ENCODE measurements at places on chromosomes 2 and 18.

GRCh38 chr2:237739101-237739500, 59.5 kb upstream of the RBM44 start:
- no peak for DNase-seq

DNA sequence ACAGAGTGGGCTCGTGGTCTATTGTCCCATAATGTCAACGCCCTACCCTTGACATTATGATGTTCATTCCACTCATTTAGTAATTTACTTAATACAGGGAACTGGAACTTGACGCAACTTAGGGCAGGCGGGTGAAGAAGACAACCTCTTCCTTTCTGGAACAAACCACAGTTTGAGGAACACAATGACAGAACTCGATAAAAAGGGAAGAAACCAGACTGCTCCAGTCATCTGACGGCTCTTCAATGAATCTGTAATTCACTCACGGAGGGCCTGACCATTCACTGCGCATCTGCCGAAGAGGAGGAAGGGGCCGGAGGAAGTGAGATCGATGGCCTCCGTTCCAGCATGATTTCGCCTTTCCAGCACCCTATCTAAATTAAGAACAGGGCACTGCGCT, 83.2 kb downstream of the BCL2 start:
- DNase-seq, result no peak

- no peak for DNase-seq
These were observed at the start of gene PROKR1 for GRCh38 chr2:68643011-68643873. Gene PROKR1 (plus strand): TSS chr2:68643579. CDS start chr2:68645822, 2,243 bp downstream.

GRCh38 chr18:21747764-21748693, 7.4 kb downstream of the MIB1 start:
- DNase-seq, result no peak

DNA sequence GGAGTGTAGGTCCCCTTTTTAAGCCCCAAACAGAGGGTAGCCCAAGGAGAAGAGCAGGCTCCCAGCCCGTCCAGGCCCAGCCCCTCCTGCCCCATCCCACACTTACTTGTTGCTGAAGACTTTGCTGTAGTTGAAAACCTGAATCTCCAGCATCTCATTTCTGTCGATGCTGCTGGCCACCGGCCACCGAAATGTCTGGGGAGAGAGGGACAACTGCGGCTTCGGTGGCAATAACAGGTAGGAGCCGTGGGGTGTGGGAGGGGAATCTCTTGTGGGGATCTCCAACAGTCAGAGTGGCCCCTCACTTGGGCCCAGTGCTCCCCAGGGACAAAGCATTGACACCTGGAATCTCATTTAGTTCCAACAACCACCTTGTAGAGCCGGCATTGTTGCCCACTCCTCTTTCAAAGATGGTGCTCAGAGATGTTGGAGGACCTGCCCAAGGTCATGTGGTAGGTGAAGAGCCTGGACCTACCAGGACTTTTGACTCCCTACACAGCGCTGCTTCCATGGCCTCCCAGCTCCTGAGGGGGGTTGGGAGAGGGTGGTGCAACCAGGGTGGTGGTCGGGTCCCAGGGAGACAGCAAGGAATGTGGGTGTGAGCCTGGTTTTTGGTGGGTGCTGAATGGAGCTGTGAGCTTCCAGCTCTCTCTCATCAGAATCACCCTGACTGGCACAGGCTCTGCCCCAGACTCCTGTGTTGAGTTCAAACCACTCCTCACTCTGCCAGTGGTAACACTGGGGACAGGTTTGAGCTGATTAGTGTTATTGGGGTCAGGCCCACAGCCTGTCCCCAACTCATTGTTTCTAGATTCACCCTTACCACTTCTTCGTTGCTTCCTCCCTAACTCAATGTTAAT, 50.0 kb upstream of the OTOF start:
- no peak for DNase-seq

- DNase-seq, result no peak
These were observed 247.0 kb downstream of the AGAP1 start for GRCh38 chr2:235740821-235741220.

GRCh38 chr2:51903728-51904127, 871.8 kb upstream of the NRXN1 start:
- DNase-seq, result no peak

DNA sequence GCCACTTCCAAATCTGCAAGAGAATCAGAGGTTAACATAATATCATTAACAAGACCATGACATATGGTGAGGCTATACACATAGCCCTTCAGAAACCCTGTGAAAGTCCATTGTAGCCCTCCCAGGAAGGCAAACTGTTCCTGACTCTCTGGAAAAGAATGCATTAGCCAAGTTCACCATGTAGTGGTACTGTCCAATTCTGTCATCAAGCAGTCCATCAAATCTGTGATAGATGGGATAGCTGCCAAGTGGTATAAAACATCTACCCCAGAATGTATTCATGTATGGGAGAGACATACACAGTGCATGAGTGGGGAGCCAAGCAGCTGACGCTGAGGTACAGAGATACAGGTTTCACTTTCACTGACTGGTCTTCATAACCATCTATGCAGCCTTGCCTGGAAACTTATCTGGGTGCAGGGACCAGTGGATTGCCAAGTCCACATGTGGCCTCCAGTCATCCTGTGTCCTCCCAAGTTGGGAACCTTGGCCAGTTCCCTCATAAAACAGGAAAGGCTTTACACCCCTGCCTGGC, 281.1 kb downstream of the MBD2 start:
- DNase-seq, result no peak

DNA sequence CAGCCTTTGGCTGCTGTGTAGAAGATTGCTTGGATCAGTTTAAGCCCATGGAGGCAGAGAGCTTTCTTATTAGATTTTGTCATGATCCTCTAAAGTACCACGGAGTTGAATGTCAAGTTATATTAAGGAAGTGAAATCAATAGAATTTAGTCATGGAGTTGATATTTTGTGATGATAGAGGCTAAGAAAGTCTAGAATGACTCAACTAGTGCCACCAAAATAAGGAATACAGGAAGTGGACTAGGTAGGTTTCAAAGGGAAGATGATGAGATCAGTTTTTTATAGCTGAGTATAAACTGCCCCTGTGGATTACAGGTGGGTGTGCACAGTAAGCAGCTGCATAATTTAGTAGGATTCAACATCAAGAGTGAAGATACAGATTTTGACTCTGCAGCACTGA, 25.2 kb downstream of the FBXO36 start:
- no peak for DNase-seq

DNA sequence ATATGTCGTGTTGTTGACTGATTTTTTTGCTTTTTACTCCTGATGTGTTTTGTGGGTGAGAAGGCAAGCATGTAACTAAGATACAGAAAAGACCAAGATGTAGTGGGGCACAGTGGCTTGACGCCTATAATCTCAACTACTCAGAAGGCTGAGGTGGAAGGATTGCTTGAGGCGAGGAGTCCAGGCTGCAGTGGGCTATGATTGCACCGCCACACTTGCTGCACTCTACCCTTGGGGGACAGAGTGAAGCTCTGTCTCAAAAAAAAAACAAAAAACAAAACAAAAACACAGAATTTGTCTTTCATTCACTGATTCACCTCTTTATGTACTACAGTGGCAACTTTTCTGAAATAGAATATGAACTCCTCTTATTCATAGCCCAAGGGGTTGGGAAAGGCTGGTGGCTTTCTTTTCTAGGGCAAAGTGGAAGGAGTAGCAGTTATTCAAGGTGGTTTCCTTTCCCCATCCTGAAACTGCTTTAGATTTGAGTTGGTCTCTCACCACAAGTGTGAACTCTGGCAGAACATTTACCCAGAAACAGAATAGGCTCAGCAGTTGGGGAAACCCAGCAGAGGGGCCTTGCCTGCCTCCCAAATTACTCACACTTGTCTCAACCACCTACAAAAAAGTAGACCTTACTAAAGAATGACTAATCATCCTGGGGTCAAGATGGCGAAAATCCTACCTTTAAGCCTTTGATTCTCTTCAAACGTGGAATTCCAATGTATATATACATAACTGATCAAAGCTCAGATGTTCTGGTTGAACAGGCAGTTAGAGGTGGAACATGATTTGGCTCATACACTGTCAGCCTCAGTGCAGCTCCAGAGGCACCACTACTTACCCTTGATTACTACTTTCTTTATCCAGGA, 6.5 kb downstream of the TANK start:
- peak; percentile 38 for DNase-seq

- DNase-seq, result no peak
These were observed 21.0 kb downstream of the CCT7 start for GRCh38 chr2:73255007-73255644.

DNA sequence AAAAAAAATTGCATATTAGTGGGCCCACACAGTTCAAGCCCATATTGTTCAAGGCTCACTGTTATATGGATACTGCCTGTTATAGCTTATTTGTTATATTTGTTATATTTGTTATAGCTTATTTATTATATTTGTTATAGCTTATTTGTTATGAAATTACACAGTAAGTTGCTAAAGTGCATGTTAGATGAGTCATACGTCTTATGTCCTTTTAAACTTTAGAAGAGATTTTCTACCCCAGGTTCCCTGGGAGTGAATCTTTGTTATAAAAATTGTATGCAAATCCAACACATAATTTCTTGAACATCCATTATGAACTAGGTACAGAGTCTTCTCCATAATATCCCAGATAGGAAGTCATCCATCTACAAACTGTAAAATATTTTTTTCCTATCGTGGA, 22.1 kb downstream of the HTR2B start:
- no peak for DNase-seq

- DNase-seq, result no peak
These were observed 1098.0 kb upstream of the ZEB2 start for GRCh38 chr2:145617906-145618305.

GRCh38 chr2:4992226-4992625, 700.0 kb upstream of the SOX11 start:
- DNase-seq, result no peak

GRCh38 chr2:5798084-5798483, 105.9 kb downstream of the SOX11 start:
- DNase-seq, result no peak

GRCh38 chr2:37599688-37600525, 71.5 kb downstream of the CDC42EP3 start:
- peak; percentile 83 for DNase-seq

DNA sequence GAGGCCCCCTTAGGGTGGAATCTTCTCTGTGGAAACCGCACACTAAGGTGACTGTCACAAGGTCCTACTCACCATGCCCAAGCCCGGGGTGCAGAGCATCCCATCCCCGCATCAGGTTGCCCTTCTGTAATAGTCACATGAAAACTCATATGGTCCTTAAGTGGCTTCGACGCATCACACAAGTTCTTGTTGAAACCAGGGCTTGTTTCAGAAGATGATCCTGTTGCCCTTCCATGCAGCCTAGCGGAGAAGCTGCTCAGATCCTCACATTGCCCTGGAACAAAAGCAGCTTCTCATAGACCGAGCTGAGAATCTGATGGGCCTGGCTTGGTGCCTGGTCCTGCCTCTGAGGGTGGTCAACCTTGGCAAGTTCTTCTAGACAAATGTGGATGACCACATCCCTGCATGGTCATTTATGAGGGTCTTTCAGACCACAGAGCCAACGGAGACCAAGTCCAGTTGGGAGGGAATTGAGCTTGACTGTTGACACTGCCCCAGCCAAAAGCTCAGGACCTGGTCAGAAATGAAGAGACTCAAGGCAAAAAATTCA, 54.1 kb downstream of the PDCL3 start:
- no peak for DNase-seq

- DNase-seq, result no peak
These were observed 2.7 kb downstream of the ABHD1 start for GRCh38 chr2:27126252-27126710.

GRCh38 chr2:44542520-44542919, 180.8 kb downstream of the CAMKMT start:
- no peak for DNase-seq

DNA sequence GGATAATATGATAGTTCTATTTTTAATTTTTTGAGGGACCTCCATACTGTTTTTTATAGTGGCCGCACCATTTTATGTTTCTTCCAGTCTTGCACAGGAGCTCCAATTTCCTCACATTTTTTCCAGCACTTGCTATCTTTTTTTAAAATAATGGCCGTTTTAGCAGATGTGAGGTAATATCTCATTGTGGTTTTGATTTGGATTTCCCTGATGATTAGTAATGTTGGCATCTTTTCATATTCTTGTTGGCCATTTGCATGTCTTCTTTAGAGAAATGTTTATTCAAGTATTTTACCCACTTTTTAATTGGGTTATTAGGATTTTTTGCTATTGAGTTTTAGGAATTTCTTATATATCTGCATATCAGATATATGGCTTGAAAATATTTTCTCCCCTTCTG, 29.9 kb upstream of the NAPG start:
- no peak for DNase-seq

DNA sequence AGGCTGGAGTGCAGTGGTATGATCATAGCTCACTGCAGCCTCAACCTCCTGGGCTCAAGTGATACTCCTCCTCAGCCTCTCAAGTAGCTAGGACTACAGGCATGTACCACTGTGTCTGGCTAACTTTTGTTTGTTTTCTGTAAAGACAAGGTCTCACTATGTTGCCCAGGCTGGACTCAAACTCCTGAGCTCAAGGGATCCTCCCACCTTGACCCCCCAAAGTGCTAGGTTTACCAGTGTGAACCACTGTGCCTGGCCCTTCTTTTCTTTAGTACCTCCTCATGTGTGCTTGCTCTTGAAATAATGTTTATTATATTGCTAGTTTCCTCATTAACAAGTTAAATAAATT, 19.0 kb upstream of the COBLL1 start:
- no peak for DNase-seq

GRCh38 chr2:85802354-85803103, 48.7 kb downstream of the ATOH8 start:
- no peak for DNase-seq

DNA sequence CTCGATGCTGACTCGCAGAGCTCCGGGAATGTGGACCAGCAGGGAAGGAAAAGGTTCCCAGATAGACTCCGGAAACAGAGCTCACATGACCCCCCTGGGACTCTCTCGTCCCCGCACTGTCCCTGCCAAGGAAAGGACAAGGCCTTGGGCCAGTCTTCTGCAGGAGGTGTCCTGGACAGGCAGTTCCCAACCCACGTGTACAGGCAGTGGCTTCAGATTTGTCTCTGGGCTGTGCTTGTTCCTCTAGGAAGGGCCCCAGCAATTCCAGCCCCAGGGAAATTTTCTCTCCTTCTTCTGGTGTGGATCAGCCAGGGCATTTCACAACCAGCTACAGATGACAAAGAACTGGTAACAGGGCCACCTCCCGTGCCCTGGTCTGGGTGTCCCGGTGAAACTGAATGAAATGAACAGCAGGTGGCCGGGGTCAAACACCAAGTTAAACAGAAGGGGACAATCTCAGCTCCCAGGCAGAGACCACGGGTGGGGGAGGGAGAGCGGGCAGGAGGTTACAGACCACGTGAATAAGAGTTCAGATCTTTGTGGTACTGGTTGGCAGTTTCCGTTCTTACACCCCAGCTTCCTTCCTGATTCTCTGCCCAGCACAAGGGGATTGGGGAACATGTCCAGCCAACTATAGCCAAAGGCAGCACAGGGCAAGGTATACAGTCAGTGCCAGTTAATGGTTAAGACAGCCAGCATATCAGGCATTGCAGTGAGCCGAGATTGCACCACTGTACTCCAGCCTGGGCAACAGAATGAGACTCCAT, 52.2 kb upstream of the CAB39 start:
- DNase-seq, result peak; percentile 64

GRCh38 chr2:176743671-176744070, 468.9 kb upstream of the HNRNPA3 start:
- no peak for DNase-seq

- no peak for DNase-seq
These were observed 73.4 kb downstream of the RAPH1 start for GRCh38 chr2:203461746-203462145.

- DNase-seq, result no peak
These were observed 112.5 kb upstream of the OTOS start for GRCh38 chr2:240252872-240253511.
